Vagina (tissue), 2 donors: ENCODE measurements at places on chromosomes 2 and 18. TPM values are rescaled to one million over a fixed set of nuclear protein-coding genes. Genes with fewer than 3 reads are reported as not detected.

ASXL3 gene
- total RNA-seq, result 5.9 TPM

LDLRAD4 gene
- total RNA-seq, result 24.3 TPM

POMC gene
- total RNA-seq, result 2.5 TPM

PSMA8 gene
- total RNA-seq, result not detected

ENOSF1 gene
- total RNA-seq, result 53.5 TPM

GRCh38 chr2:132797556-132797955 lies 127.6 kb upstream of the LYPD1 start:
- no peaks in the 10 kb centered on the region for H3K27me3 ChIP-seq
- H3K4me3 ChIP-seq, result no peak overlapping the region
- H3K4me1 ChIP-seq, result no peaks in the 10 kb centered on the region
- DNase-seq, result no peak

DNA sequence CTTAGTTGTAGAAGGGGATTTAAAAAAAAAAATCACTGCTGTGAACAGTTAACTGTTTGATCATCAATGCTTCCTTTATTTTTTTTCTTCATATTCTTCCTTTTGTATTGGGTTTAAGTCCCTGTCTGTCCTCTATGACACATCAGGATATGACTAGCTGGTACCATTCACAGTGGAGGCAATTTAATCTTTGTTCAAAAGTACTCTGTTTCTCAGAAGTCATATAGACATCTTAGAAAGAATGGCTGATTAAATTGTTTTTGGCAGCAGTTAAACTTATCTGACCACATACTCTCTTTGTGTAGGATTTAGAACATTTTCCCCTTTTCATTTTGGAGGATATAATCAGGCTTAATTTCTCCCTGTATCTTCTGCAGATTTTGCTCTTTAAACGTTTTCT lies 807.8 kb upstream of the CDH2 start:
- H3K27me3 ChIP-seq, result no peaks in the 10 kb centered on the region
- H3K36me3 ChIP-seq, result no peaks in the 10 kb centered on the region
- no peak for DNase-seq
- H3K4me1 ChIP-seq, result no peaks in the 10 kb centered on the region
- no peak overlapping the region for H3K4me3 ChIP-seq

DNA sequence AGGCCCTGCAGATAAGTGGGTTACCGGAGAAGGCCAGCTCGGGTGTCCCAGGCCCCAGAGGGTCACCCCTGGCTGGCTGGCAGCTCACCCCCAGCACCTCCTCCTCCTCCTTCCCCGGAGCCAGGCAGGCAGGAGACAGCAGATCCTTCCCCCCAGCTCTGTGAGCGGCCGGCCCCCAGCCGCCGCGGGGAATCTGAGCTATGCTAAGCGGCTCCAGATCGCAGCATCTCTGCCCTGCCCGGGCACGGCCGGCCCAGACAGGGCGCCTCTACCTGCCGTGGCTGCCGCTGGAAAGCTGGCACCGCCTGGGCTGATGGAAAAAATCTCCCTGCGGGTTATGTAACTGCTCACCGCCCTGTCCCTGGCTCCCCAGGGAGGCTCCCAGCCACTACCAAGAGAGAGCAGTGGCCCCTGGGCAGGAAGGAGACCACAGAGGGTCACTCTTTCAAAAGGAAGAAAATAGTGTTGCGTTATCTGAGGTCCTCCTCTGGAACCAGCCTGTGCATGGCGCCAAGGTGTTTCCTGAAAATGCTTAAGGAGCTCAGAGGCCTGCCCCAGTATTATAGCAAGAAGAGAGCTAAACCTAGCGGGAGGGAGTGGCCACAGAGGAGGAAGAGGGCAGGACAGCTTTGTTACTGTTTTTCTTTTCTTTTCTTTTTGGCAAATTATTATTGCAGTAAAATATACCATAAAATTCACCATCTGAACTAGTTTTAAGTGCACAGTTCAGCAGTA lies 179.0 kb downstream of the SMAD7 start:
- no peak overlapping the region for H3K4me3 ChIP-seq
- DNase-seq, result no peak
- no peaks in the 10 kb centered on the region for H3K36me3 ChIP-seq
- no peaks in the 10 kb centered on the region for H3K27me3 ChIP-seq

GRCh38 chr2:122203523-122203922 lies 448.1 kb downstream of the TSN start:
- DNase-seq, result no peak
- H3K4me1 ChIP-seq, result no peaks in the 10 kb centered on the region
- no peaks in the 10 kb centered on the region for H3K36me3 ChIP-seq
- H3K27me3 ChIP-seq, result no peaks in the 10 kb centered on the region
- no peak overlapping the region for H3K4me3 ChIP-seq

- no peak overlapping the region for H3K27ac ChIP-seq
- H3K4me1 ChIP-seq, result no peaks in the 10 kb centered on the region
- H3K4me3 ChIP-seq, result no peak overlapping the region
- no peaks in the 10 kb centered on the region for H3K27me3 ChIP-seq
- H3K36me3 ChIP-seq, result no peaks in the 10 kb centered on the region
- no peak for DNase-seq
Measured at GRCh38 chr2:127056086-127056485, 50.9 kb downstream of the BIN1 start.

GRCh38 chr2:70986499-70987189 lies 8.0 kb downstream of the TEX261 start:
- no peaks in the 10 kb centered on the region for H3K4me1 ChIP-seq
- H3K27me3 ChIP-seq, result no peaks in the 10 kb centered on the region
- H3K4me3 ChIP-seq, result no peak overlapping the region
- H3K27ac ChIP-seq, result no peak overlapping the region
- DNase-seq, result peak; percentile 70
- peaks cover 21% of the 10 kb centered on the region for H3K36me3 ChIP-seq

- H3K27me3 ChIP-seq, result no peaks in the 10 kb centered on the region
- H3K36me3 ChIP-seq, result no peaks in the 10 kb centered on the region
- no peak for DNase-seq
Measured at GRCh38 chr2:45908316-45909170, 257.1 kb downstream of the PRKCE start.

DNA sequence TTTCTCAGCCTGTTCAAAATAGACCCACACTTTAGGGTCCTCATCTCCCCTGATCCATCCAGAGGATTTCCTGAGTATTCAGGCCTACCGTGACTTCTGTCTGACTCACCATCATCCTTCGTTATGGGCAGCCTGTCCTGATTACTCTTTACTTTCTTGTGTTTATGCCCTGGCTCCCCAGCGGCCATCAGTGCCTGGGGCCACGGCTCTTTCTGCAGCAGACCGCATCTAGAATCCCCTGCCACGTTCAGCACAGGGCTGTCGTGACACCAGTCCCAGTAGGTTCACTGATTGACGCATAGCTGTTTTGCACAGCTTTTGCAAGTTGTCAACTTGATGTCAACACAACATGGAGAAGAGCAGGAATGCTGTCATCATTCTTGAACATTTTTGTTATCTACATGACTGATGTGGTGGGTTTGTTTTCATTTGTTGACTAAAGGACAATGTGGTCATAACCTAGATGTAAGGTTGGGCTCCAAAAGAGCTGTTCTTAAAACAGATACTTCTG lies 225.6 kb downstream of the HAUS1 start:
- H3K36me3 ChIP-seq, result no peaks in the 10 kb centered on the region
- peaks cover 16% of the 10 kb centered on the region for H3K4me1 ChIP-seq
- no peak overlapping the region for H3K27ac ChIP-seq
- DNase-seq, result no peak
- H3K4me3 ChIP-seq, result no peak overlapping the region
- H3K27me3 ChIP-seq, result no peaks in the 10 kb centered on the region

DNA sequence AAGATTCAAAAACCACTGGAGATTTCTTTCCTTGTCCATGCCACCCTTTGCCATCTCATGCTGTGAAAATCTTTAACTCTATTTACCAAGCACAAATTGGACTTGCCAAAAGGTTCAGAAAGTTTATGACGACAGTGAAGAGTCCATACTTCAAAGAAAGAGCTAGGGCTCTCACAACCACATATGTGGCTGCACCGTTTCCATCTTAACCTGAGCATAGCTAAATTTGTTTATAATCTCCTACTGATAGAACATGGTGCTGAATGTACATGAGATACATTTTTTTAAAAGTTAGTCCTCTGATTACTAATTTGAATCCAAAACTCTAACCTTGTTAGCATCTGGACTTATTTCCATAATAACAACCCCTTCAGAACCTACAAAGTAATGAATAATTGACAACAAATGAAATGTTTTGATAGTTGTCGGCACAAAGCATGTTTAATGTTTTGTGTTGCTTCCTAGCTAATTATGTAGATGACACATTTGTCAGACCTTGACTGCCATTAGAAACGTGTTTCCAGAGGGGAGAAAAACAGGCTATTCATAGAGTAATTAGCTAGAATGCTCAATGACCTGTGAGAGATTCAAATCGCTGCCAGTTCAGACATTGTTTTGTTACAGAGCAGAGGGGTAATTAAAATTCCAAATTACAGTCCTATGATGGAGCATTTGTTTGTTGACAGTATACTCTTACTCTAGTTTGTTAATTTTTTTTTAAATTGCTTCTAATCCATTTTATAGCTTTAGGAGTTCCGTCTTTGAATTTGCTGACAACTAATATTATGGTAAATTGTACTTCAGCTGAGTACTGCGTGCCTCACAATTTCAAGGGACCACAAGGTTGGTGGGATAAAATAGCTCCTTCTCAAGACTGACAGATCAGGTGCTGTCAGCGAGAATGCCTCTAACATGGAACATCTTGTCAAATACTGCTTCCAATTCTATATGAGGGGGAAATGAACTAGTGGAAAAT lies 31.8 kb downstream of the ARHGAP15 start:
- no peak overlapping the region for H3K4me3 ChIP-seq
- H3K36me3 ChIP-seq, result no peaks in the 10 kb centered on the region
- no peak for DNase-seq
- H3K27me3 ChIP-seq, result no peaks in the 10 kb centered on the region

GRCh38 chr2:138504546-138505235 lies 3.1 kb downstream of the SPOPL start:
- peak overlapping the region; percentile 91 for H3K4me3 ChIP-seq
- no peaks in the 10 kb centered on the region for H3K36me3 ChIP-seq
- peaks cover 54% of the 10 kb centered on the region for H3K4me1 ChIP-seq
- no peak for DNase-seq
- H3K27me3 ChIP-seq, result no peaks in the 10 kb centered on the region

DNA sequence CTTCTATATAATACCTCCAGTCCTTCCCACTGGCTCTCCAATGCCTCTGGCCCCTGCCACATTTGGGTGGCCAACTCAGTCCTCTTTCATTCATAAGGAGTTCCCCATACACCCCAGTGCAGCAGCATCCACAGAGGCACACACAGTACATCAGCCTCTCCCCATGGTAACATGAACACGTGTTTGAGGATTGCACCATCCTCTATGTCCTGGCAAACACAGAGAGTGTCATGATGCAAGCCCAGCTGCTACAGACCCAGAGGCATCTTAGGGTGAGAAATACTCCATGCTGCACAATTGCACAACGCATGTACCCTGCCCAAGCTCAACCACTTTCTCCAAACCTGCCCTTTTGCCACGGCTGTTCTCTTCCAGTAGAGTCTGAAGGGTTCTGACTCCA lies 11.5 kb downstream of the IGFBP5 start:
- no peaks in the 10 kb centered on the region for H3K27me3 ChIP-seq
- peak overlapping the region; percentile 90 for H3K27ac ChIP-seq
- no peaks in the 10 kb centered on the region for H3K36me3 ChIP-seq
- H3K4me3 ChIP-seq, result no peak overlapping the region
- H3K4me1 ChIP-seq, result peaks cover 77% of the 10 kb centered on the region
- no peak for DNase-seq
